AG09319 (cell line): ENCODE measurements at places on chromosomes 1 and 21.

DNA sequence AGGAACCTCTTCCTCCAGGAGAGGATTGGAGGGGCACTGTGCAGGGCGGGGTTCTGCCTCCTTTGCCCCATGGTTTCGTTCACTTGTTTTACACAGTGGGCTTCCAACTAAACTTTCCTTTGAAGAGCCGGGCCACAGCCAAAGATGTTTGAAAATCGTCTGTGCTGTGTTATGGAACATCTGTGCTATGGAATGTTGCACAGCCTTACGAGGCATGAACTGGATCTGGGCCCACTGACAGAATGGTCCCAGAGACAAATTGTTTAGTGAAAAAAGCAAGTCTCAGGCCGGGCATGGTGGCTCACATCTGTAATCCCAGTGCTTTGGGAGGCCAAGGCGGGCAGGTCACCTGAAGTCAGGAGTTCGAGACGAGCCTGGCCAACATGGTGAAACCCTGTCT lies 12.6 kb upstream of the MEF2D start:
- no peak for DNase-seq

DNA sequence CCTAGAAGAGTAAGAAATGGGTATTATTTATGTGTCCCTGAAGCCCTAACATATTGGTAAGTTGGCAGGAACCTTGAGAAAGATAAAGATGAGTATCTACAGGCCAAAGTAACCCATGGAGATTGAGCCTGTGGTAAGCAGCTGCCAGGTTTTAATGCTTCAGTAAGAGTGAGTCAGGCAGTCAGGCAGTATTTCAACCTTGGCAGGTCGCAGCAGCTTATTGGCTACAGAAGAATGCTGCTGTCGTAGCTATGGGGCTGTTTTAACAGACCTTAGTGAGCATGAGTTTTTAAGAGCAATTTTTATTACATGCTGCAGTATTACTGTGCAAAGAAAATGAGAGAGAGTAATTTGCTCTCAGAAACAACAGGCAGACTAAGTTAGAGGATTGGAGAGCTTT lies 10.3 kb upstream of the SLC30A10 start:
- no peak for DNase-seq

- no peak for DNase-seq
Observed at GRCh38 chr1:202615501-202616354, 94.5 kb downstream of the SYT2 start.

DNA sequence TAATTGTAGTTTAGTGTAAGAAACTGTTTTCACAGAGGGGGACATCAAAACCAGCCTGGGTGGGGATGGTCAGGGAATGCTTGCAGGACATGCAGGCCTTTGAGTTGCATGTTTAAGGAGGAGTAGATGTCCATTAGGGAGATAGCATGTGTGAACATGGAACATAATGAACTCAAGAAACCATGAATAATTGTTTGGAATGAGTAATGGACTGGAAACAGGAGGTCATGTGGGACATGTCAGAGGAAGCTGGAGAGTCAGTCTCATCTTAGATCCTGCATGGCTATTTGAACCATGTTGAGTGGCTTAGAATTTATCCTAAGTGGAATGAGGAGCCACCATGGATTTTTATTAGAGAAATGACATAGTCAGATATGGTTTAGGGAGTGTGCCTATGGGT lies 86.4 kb downstream of the RPE65 start:
- no peak for DNase-seq

DNA sequence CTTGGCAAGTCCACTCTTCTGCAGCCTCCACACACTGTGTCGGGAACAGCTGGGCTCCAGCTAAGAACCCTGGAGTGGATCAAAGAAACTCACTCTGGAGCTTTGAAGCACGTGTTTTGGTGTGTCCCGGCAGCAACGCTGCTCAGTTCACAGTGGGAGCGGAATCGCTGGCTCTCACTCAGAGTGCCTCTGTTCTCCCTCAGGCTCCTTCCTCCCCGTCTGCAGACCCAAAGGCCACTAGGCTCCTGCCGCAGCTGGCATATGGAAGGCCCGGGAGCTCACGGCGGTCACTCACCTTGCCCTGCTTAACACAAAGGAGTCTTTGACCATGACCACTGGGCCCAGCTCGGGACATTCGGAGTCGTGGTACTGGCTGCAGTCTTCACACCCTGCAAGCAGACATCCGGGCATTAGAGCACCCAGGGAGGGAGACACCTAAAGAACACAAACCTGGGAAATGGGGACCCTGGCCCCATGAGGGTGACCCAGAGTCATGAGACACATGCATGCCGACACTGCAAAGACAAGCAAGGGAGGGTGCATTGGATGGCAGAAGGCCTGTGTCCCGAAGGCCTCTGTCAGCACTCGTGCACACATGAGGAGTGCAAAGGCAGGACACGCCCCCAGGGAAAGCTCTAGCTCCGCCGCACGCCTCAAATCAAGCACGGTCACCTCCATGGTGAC lies 19.7 kb downstream of the PRDM15 start:
- no peak for DNase-seq

- no peak for DNase-seq
Observed at GRCh38 chr1:24048205-24048869, 63.6 kb downstream of the MYOM3 start.

DNA sequence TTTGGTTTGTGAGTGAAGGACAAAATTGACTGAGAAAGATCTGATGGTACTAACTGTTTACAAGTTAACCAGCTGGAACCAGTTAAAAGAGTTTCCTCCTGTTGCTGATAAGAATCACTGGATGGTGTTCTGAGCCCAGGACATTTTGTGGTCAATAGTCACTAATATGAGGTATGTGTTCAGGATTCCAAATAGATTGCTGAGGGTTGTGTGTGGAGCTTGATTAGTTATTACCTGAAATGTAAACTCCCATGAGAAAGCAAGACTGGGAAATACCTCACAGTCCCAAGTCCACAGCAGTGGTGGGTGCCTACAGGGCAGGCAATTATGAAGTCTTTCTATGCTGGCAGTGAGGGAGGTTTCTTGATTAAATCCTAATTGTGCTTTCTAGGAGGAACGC lies 164.6 kb downstream of the DNM3 start:
- peak; percentile 15 for DNase-seq

DNA sequence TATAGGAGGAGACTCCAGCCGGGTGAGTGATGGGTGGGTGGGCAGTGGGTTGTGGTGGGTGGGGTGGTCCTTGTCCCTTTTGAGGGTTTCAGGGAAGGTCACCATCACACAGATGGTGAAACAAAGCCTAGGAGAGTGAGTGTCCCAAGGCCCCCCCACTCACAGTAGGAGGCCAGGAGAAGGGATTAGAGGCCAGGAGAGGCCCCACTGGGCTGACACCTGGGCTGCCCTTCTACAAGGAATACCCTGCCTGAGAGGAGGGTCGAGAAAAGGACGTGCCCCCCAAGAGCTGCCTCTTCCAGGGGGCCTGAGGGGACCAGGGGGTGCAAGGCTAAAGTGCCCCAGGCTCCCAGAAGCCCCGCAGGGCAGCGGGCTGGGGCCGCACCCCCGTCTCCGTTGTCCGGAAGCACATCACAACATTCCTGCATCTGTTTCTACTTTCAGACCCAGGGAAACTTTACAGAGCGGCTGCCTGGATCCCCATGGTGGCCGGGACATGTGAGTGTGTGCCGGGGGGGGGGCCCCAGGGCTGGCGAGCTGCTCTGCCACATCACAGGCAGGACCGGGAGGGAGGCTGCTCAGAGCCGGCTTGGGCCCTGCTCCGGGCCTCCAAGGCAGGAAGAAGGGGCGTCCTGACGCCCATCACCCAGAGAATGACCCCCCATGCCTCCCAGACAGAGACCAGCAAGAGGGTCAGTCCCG lies 68.2 kb downstream of the ARHGEF16 start:
- DNase-seq = peak; percentile 69

GRCh38 chr1:226195144-226195543 lies 8.6 kb upstream of the ACBD3 start:
- DNase-seq = no peak

- DNase-seq = no peak
Observed at GRCh38 chr1:3352299-3352951, 102.0 kb upstream of the ARHGEF16 start.

GRCh38 chr1:9836632-9836960 lies 12.8 kb upstream of the CLSTN1 start:
- no peak for DNase-seq
